ENCODE measurements at places on chromosomes 7 and 10.

DNA sequence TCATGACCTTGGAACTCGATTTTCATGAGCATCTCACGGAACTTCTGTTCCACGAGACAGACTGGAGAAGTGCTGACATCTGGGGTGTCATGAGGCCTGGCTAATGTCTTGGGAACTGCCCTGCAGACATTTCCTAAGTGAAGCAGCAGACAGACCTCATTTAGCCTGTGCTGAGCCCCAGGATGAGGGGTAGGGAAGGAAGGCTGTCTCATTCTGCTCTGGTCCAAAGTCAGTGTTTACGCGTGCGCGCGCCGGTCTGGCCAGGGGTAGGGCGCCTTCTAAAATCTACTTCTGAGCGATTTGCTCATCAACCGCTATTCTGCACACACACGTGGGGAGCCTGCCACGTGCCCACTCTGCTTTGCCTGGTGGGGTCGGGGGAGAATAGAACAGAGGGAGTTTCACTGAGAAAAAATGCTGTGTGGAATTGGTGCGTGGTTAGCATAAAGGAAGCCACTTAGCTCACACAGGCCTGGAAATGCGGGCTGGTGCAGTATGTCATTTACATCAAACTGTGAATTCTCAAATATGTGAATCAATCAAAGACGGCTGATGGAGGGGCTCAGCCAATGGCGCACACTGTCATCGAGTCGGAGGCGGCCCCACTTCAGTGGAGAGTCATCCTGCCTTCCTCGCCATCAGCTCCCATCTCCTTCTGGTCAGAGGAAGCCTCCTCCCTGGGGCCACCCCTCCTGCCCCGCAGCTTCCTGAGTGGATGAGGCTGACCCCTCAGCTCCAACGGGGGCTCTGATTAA, 335.1 kb downstream of the ADARB2 start:
- no peak for DNase-seq

DNA sequence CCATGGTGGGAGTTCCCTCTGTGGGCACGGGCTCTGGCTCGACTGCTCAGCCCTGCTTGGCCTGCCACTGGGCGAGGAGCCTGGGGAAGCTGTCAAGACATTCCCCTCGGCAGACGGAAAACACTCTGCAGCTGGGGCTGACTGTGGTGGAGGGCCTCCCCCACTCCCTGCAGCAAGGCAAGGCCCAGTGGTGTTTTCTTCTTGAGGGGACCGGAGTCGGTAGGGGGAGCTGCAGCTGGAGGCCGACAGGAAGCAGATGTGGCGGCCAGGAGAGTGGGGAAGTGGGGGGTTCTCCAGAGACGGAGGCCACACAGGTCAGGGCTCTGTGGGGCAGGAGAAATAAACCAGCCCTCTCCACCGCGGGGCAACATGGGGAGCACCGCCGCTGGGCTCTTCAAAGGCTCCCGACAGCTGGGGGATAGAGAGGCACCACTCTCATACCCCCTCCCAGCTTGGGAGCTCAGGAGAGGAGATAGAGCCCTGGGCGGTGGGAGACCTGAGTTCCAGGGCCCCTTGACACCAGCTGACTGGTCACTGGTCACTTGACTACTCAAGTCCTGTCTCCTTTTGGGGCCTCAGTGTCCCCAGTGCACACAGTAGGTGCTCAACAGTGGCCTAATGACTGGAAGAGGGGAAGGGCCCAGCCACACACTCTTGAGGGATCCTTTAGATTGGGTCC, 43.4 kb downstream of the PPIF start:
- DNase-seq, result no peak

- no peak for DNase-seq
Observed at GRCh38 chr10:49609283-49610113, 612 bp upstream of the SLC18A3 start.

GRCh38 chr10:14483417-14483816, 152.7 kb upstream of the FRMD4A start:
- DNase-seq, result no peak

GRCh38 chr10:46547541-46548497, 8.6 kb downstream of the GPRIN2 start:
- DNase-seq, result no peak

DNA sequence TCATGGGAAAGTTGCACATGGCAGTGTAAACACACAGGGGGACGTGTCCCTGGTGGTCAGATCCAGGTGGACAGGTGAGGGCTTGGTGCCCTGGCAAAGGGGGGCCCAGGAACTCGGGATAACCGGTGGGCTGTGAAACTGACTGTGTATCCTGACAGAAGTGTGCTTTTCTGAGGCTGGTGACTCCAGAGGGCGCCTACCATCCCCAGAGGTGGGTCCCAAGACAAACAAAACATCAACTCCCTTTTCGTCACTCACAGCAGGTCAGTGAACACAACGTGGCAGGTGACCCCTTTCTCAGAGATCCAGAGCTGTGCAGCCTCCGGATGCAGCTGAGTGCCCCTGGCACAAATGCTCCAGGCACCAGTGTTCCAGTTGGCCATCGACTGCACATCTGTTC, 56.0 kb upstream of the DDC start:
- DNase-seq, result no peak

GRCh38 chr7:99563650-99564049, 5.2 kb downstream of the ZNF655 start:
- no peak for DNase-seq

DNA sequence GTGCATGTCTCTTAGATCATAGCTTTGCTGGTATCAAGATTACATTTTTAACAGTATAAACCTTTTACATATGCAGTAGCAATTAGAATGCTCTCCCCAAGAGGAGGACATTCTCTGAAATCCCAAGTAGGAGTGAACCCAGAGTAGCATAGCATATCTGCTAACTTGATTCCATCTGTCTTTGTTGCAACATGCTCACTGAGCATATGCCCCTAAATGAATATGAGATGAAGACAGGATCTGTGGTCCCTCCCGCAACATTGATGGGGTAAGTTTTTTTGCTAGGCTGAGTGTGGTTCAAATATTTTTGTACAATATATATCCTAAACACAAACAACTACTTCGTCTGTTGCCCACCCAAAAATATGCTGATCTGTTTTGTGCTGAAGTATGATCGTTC, 534.2 kb upstream of the C7orf33 start:
- DNase-seq, result no peak

- DNase-seq, result no peak
Observed at GRCh38 chr10:118708571-118708970, 46.2 kb downstream of the CACUL1 start.

DNA sequence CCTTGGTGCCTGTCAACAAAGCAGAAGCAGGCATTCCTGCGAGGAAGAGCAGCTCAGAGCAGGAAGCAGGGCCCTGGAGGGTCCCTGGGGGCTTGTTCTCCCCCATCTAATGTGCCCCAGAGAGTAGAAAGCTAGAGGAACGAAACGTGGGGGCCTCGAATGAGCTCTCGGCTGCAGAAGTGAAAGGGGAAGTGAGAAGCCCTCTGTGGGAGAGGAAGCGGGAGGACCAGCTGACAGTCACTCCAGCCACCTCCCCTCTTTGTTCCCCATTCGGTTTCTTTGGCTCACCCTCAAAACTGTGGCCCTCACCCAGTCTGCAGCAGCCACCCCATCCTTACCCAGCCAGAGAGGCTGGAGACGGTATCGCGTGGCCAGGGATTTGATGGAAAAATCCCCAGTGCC, 25.0 kb downstream of the C10orf105 start:
- no peak for DNase-seq

All from stimulated activated CD8-positive, alpha-beta memory T cell treated with anti-CD3 and anti-CD28 coated beads, Interleukin-7, amount 100 ng/mL, for 1 hour (primary cell).